ENCODE measurements at places on chromosomes 5 and 9. TPM values are rescaled to one million over a fixed set of nuclear protein-coding genes. Genes with fewer than 3 reads are reported as not detected.

The PRRX2 gene
- total RNA-seq: not detected

The C9orf152 gene
- total RNA-seq: not detected

The NUTM2G gene
- not detected for total RNA-seq

The SLC9A3 gene
- total RNA-seq: 4.7 TPM

The GRIN3A gene
- not detected for total RNA-seq

The CEMIP2 gene
- 11.6 TPM for total RNA-seq

The C9 gene
- total RNA-seq: not detected

The SEMA5A gene
- total RNA-seq: 12.0 TPM

The NCBP1 gene
- 75.4 TPM for total RNA-seq

The FREM1 gene
- 0.14 TPM for total RNA-seq

The CARTPT gene
- not detected for total RNA-seq

The GRM6 gene
- total RNA-seq: not detected

- no peak for DNase-seq
Observed at GRCh38 chr5:1551426-1552301, 27.9 kb upstream of the LPCAT1 start.

- DNase-seq: no peak
Observed at GRCh38 chr5:109816732-109817131, 127.0 kb downstream of the MAN2A1 start.

DNA sequence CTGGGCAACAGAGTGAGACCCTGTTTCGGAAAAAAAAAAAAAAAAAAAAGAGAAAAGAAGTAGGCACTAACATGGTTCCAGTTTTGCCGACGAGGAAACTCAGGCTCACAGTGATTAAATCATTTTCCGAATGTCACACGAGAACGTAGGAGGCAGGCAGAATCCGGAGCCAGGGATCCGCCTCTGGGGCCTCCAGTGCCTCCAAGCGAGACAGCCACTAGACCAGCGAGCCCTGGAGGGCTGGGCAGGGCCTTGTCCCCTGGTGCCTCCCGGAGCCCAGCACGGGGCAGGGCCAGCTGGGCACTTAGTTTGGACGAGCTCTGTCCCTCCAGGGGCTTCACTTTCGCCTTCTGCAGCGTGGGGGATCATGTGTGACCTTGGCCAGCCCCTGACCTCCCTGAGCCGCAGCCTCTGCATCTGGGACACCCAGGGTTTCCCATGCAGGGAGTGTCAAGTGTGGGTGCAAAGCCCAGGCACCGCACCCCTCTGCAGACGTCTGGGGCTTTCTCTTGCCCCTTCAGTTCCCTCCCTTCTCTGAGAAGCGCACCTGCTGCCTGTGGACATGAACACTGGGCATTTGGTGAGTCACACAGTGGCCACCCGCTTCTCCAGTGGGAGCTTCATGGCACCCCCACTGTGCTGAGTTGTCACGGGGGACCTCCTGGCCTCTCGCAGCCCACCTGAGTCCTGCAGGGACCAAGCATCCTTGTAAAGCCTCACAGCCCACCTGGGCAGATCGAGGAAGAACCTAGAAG lies 80.3 kb downstream of the RXRA start:
- DNase-seq: peak; percentile 46

- DNase-seq: no peak
Observed at GRCh38 chr5:76393035-76393680, 9.9 kb upstream of the IQGAP2 start.

DNA sequence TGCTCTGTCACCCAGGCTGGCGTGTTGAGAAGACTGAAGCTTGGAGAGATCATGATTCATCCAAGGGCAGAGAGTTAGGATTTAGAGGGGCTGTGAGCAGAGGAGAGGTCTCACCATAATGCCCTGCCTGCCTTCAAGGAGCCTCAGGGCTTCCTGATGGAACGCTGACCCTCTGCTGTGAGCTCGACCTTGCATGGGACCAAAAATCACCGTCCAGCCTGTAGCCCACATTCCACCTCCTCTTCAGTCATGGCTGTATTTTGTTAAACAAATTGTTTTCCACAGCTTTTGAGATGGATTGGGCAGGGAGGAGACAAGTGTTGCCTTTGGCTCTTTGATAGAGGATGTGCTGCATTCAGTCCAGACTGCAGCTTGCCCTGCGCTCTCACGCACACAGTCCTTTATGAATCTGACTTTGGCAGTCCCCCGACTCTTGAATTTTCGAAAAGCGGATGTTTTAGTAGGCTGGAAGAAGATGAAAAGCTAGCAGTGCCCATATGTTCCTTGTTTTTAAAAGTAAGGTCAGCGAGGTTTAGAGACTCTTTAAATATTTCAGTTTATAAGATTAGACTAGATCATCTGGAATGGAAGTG lies 79.5 kb downstream of the MVB12B start:
- no peak for DNase-seq

- DNase-seq: no peak
Observed at GRCh38 chr5:162325143-162325727, 257.7 kb downstream of the GABRG2 start.

DNA sequence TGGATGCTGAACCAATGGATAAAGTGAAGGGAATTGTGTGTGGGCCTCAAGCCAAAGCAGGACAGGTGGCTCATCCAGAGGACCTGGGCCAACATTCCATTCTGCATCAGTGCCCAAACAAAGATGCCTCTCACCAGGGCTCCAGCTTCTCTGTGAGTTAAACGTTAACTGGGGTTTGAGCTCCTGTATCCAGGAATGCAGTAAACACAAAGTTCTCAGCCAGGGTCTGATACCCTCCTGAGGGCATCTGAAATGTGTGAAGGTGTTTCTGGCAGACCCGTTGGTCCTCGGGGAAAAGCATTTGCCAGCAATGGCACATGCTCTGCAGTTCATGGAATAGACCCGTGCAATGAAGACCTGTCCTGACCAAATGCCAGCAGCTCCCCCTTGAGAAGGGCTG lies 33.9 kb upstream of the AOPEP start:
- no peak for DNase-seq

DNA sequence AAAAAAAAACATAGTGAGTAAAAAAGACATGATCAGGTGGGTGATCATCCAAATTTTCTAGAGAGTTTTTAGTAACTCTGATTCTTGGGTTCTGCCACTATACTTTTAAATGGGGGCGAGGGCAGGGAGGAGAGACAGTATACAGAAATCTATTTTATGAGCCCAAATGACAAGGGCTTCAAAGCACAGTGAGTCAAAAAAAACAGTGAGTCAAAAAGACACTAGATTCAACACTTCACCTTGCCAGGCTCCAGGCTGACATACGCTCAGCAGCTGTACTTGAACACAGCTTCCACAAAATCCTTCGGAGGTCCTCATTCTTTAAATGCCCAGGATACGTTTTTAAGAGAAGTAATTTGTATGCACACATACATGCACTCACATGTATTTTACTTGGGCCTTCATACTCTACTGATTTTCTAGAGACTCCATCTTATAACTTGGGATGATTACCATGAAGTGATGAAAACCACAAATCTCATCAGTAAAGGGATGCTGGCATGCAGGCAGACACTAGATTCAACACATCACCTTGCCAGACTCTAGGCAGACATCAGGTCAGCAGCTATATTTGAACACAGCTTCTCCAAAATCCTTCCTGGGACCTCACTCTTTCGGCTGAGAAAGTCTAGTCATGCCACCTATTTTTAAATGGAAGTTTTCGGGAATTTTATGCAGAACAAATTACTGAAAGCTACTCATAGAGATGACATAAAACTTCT lies 28.8 kb downstream of the NR3C1 start:
- DNase-seq: no peak

DNA sequence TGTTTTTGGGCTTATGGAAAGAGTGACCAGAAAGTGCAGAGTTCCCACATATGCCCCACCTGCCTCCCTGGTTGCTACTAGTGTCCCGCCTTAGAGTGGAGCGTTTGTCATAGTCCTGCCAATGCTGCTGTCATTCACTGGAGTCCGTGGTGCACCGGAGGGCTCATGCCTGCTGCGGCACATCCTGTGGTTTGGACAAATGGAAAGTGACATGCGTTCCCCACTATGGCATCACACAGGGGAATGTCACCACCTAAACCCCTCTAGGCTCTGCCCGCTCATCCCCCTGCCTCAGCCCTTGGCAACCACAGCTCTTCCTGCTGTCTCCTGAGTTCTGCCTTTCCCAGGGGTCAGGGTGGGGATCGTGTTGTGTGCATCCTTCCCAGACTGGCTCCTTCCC lies 29.2 kb downstream of the IRX4 start:
- no peak for DNase-seq

GRCh38 chr5:107878661-107879060 lies 207.9 kb upstream of the EFNA5 start:
- no peak for DNase-seq

DNA sequence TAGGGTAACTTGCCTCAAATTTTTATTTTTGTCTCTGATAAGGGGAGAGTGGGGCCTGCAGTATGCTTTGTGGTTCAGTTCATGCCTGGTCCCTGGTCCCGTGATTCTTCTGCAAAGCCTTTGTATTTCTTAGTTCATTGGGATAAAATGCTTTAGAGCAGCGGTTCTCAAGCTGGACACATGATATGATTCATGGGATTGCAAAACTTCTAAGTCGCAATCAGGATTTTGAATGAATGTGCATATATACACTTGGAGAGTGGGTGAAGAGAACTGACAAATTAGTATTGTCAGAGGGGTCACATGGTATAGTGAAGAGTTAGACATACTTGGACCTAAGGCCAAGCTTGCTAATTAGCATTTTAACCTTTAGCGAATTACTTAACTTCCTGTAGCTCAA lies 265.4 kb upstream of the KLF9 start:
- DNase-seq: no peak

DNA sequence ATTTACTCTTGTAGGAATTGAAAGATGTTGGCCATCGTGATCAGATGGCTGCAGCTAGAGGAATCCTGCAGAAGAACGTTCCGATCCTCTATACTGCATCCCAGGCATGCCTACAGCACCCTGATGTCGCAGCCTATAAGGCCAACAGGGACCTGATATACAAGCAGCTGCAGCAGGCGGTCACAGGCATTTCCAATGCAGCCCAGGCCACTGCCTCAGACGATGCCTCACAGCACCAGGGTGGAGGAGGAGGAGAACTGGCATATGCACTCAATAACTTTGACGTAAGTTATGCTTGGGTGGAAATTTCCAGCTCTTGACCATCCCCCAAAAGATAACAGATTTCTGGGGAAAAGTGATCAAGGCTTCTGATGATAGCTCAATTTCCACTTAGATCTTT lies 50.6 kb downstream of the LRRTM2 start:
- no peak for DNase-seq

DNA sequence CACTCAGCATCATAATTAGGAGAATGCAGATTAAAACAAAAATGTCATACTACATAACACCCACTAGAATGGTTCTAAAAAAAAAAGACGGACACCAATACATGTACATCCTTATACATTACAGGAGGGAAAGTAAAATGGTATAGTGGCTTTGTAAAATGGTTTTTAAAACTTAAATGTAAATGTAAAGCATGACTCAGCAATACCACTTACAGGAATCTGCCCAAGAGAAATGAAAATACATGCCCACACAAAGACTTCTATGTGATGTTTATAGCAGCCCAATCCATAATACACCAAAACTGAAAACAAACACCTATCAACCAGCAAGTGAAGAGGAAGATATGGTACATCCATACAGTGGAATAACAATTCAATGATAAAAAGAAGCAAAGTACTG lies 939.1 kb upstream of the ACO1 start:
- no peak for DNase-seq

- DNase-seq: peak; percentile 98
Observed at GRCh38 chr5:172102913-172103626, 85.0 kb downstream of the STK10 start.

DNA sequence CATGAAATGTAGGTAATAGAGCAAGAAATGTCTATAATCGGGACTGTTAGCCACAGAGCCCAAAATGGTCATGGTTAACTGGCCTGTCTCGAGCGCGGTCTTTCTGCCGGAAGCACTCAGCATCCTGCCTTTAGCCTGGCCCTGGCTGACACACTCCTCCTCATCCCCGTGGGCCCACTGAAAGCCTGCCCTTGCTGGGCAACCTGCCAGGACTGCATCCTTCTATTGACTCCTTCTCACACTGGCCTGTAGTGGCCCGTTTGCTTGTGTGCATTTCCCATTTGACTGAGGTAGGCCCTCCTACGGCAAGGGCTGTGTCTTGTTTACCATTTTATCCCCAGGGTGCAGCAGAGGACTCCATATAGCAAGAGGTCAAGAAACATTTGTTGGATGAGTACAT lies 215.7 kb downstream of the ATPSCKMT start:
- DNase-seq: no peak

DNA sequence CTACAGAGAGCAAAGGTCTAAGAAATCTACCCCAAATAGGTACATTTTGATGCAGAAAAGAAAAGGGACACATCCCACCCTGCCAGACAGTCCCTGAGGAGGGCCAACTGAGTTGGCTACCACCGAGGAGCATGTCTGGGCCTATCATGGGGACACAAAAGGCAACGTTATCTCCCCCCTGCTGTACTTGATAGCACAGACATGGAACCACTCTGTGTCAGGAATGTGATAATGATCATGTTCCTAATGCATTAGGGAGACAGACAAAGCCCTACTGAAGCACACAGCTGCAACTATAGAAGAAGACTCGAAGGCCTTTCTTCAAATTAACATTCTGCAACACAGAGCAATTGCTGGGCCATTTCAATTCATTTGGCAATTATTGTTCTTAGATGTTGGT lies 84.5 kb downstream of the ENC1 start:
- DNase-seq: no peak

DNA sequence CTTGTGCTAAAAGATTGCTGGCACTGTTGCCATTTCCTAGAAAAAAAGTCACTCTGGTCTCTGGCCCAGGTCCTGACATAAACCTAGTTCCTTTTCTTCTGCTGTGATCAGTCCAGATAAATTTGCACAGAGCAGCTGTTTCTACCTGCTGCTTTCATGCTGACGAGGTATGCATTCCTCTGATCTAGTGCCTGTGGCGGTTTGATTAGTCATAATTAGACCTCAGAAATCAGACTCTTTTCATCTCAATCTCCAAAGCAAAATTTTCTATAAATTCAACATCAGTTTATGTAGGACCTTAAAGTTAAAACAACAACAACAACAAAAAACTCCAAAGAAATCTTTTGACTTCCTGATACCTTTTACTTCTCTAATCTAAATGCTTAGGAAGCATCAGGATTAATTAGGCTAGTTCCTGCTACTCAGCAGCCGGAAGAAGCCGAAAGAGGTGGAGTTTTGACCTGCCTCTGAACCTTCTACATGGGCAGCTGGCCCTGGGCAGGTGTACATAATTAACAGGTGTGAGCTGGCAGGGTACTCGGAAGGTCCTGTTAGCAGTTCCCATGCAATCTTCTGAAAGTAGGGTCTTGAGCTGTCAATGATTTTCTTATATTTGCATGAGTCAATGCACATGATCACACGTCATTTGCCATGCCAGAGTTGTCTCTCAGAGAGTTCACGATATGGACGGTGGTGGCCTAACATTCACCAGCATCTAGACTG lies 83.3 kb upstream of the CCDC112 start:
- peak; percentile 63 for DNase-seq

All from A172 (cell line).